ENCODE measurements at places on chromosomes 5 and 9.

- DNase-seq, result peak; percentile 93
These were observed 27.8 kb downstream of the ROPN1L start for GRCh38 chr5:10469253-10470050.

DNA sequence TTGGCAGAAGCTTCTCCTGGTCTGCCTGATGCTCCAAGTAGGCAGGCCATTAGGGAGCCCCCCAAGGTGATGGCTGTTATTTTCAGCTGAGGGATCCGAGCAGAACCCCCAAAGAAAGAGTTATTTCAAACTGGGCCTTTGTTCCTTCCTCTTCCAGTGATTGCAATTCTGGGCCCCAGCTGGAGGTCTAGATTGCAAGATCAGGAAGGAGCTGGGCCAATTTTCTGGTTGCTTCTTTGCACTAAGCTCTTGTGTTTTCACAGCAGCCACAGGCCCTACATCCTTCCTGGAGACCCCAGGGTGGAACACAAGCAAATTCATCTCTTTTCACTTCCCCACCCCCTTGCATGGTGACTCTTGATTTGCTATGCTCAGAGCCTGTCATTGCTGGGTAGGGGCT lies 215.0 kb downstream of the SEMA6A start:
- DNase-seq, result no peak

DNA sequence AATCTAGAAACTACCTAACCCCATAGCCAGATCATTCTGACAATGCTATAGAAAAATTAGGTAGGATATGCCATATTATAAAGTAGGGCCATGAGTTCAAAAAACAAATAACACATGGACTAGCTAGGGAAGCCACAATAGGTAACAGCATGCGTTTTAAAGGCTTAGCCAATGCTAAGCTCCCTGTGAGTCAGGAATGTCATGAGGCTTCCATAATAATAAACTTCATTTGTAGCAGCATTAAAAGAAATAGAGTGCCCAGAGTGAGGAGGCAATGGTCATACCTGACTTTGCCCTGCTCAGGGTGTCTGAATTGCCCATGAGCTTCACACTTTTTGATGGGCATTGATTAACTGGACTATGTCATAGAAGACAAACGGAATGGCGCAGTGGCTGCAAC lies 15.8 kb downstream of the FOXE1 start:
- no peak for DNase-seq

DNA sequence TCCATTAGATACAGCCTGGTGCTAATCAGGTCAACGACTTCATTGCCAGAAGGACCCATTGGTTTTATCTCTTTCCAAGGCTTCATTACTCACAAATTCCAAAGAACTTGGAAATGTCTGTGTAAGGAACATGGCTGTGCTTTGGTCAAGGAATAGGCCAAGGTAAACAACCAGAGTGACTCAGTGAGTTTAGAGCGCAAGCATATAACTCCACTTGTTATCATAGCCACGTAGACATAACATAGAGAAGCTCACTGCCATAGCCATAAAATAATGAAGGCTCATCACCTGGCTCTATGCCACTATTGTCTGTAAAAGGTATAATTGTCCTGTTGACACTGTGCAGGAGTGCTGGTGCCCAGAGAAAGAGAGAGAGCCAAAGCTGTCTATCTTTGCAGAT lies 139.3 kb upstream of the PLCXD3 start:
- peak; percentile 52 for DNase-seq

GRCh38 chr9:112896131-112896530 lies 5.5 kb upstream of the SLC46A2 start:
- DNase-seq, result no peak

GRCh38 chr9:75826314-75826713 lies 64.2 kb upstream of the PCSK5 start:
- no peak for DNase-seq

DNA sequence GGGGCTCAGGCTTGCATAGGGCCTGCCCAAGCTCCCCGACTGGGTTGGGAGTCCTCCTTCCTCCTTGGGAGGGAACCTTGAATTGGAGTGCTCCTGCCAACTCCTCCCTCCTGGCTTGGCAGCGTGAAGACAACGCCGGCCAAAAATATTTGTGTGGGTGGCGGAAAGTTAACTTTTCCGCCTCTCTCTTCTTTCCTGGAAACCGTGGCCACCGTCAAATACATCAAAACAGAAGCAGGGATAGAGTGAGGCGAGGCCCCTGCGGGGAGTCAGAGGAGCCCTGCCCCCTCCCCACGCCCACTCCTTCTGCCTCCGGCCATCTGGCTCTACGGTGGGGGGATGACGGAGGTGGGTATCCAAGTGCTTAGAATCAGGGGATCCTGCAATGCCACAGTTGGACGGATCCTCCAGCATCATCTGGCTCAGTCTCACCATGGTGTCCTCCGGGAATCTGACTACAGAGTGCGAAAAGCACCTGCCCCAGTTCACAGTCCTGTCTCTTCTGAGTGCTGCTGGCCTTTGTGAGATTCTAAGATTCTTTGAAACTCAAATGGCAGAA lies 25.2 kb upstream of the SYNPO start:
- DNase-seq, result peak; percentile 55
